AG08396 (cell line): ENCODE measurements at places on chromosomes 5 and 9.

- DNase-seq: peak; percentile 47
Measured at GRCh38 chr9:35605351-35606137, 482 bp downstream of the TESK1 start.

- DNase-seq: no peak
Measured at GRCh38 chr5:10654566-10654965, 90.7 kb downstream of the ANKRD33B start.

DNA sequence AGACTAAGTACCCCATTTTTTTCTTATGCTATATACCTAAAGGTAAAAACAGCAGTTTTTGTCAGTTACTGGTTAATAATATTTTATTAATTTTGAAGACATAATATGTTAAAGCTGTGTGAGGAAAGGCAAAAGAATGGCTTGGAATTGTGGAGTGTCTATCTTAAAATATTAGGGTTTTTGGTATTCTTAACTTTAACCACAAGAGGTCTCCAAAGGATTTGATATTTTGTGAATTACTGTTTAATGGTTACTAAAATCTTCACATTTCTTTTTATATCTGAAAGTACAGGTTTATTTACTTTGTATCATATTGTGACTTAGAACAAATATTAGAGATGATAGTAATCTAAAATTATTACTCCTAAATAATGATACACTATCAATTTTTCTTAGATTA is 32.0 kb upstream of the DHFR start:
- DNase-seq: peak; percentile 12

DNA sequence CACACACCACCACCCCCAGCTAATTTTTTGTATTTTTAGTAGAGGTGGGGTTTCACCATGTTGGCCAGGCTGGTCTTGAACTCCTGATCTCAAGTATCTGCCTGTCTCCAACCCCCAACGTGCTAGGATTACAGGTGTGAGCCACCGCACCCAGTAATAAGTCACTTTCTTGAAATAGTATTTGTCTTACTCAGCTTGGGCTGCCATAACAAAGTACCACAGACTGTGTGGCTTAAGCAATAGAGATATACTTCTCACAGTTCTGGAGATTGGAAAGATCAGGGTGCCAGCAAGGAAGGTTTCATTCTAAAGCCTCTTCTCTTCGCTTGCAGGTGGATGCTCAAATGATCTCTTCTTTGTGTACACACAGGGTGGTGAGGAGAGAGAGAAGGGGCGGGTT is 99.8 kb downstream of the ARRDC3 start:
- DNase-seq: no peak

DNA sequence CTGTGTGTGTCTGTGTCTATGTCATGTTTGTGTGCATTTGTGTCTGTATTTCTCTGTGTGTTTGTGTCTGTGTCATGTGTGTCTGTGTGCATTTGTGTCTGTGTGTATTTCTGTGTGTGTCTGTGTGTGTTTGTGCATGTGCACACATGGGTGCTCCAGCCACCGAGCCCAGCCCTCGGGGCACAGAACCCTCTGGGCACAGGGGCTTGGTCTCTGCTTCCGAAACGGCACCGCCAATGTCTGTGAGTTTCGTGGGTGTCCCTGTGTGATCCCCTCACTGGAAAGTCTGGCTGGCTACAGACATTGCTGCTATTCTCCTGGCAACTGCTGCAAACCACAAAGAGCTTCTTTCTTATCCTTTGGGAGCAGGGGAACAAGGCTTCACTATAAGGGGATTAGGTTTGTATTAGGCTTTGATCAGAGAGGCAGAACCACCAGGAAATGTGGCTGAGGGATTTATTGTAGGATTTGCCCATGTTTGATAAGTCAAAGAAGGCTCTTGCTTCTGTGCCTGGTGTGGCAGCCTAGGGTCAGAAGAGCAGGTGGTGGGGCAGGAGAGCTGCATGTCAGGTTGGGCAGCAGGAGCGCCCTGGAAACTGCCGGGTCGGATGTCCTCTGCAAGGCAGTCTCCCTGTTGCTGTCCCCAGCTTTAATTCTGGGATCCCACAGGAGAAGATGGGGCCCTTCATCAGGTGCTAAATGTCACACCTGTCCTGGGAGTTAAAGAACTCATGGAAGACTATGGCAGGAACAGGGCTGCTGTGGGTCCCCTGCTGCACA is 39.6 kb upstream of the FCN1 start:
- no peak for DNase-seq

DNA sequence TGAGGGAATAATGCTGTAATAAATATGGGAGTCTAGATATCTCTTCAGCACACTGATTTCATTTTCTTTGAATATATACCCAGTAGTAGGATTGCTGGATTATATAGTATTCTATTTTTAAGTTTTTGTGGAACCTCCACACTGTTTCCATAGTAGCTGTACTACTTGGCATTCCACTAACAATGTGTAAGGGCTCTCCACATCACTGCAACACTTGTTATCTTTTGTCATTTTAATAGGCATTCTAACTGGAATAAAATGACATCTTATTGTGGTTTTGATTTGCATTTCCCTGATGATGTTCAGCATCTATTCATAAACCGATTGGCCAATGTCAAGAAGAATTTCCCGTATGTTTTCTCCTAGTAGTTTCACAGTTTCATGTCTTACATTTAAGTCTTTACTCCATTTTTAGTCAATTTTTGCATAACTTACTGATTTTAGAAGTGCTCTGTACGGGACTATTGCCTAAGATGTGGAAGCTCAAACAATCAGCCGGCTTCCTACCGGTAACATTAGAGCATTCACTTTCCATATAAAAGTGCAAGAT is 1078.8 kb downstream of the TAF11L14 start:
- DNase-seq: no peak

DNA sequence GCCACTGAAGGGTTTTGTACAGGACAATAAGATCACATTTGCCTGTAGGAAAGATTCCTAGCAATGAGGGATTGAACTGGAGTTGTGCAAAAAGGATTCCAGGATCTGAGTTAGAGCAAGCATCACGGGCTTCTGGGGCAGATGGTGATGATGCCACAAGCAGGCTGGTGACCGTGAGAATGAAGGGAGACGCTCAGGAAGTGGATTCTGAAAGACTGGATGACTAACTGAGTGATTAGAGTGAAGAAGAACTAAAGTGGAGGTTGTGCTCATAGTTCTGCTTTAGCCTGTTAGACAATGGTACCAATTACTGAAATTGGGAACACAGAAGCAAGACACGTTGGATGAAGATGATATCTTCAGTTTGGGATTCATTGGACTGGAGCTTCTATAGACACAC is 168.2 kb downstream of the CD180 start:
- no peak for DNase-seq

DNA sequence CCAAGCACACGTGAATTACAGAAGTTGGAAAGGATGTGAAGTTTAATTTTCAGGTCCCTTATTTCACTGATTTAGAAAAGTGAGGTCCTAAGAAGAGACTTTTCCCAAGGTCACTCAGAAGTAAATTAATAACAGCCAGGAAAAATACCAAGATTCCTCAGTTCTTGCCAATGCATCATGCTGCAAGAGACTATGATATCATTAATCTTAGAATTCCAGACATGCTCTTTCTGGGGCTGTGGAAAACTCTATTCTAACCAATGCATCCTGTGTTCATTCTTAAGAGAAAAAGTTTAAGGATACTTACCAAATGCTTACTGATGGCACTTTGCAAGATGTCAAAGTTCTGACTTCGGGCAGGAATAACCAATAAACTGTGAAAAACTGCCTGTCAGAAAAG is 42.8 kb downstream of the TEX10 start:
- DNase-seq: peak; percentile 12

DNA sequence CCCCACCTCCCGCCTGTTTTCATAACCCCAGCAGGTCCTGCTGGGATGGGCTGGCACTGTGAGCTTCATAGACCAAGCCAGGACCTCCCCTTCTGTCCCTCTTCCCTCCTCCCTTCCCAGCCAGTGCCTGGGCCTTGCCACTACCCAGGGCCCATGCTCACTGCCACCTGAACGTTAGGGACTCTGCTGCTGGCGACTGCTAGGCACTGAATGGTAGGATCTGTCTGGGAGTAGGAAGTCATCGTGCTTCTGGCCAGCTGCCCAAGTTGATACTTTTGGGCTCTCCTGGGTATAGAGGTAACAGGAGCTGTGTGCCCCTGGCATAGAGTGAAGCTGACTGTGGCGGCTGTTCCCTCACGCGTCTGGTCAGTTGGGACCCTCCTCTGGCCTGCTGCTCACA is 8.4 kb downstream of the TRIM41 start:
- DNase-seq: no peak

- DNase-seq: no peak
Measured at GRCh38 chr9:9631284-9631683, 981.5 kb downstream of the PTPRD start.

GRCh38 chr9:98329904-98330303 is 74.5 kb upstream of the TBC1D2 start:
- no peak for DNase-seq

GRCh38 chr5:54886866-54887265 is 98.5 kb downstream of the ESM1 start:
- DNase-seq: no peak

DNA sequence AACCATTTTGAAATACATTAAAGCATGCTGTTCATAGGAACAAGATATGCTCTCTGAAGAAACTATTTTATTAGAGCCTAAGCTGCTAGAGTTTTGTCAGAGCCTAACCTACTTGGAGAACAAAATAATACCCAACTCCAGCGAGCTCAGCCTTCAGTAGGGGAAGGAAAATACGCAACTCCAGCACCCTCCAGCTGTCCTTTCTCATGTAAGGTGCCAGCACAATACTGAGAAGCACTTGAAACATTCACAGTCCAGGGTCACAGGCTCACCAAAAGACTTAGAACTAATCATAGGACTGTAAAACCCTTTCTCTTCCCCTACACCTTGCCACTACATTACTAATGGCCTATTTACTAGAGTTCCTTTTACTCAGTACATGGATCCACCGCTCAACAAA is 18.9 kb downstream of the DPYSL3 start:
- no peak for DNase-seq

- DNase-seq: no peak
Measured at GRCh38 chr9:92385477-92385876, 18.9 kb downstream of the OGN start.

- no peak for DNase-seq
Measured at GRCh38 chr9:94976077-94976476, 249.6 kb downstream of the AOPEP start.

DNA sequence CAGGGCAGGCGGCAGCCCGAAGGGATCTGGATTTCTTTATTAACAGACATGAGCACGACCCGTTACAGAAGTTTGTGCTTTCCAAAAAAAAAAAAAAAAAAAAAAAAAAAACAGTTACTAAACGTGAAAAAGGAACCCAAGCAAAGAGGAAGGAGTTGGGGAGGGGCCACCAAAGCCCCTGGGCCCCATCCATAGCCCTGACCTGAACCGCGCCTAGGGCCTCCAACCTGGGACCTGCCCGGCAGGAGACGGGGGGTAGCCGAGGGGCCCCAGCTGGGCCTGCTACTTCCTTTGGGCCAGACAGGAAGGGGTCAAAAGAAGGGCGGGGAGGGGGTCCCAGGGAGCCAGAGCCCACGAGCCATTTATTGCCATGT is 10.0 kb downstream of the PRR7 start:
- no peak for DNase-seq

- DNase-seq: no peak
Measured at GRCh38 chr9:127876026-127876763, 1.3 kb downstream of the AK1 start.

DNA sequence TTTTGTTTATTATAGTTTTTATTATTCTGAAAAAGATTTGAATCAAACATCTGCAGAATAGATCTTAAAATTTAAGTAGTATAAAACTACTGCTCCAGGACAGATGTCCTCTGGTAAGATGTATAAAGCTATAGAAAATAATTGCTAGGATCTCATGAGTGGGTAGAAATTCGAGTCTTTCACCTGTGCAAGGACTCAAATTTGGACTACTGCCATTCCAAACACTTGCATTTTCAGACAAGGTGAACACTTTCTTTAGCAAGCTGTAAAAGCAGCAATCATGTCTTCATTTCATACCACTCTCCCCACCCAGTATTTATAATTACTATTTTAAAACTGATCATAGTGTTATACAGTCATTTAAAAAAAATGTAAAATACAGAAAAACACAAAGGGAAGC is 20.7 kb downstream of the SKP2 start:
- no peak for DNase-seq

DNA sequence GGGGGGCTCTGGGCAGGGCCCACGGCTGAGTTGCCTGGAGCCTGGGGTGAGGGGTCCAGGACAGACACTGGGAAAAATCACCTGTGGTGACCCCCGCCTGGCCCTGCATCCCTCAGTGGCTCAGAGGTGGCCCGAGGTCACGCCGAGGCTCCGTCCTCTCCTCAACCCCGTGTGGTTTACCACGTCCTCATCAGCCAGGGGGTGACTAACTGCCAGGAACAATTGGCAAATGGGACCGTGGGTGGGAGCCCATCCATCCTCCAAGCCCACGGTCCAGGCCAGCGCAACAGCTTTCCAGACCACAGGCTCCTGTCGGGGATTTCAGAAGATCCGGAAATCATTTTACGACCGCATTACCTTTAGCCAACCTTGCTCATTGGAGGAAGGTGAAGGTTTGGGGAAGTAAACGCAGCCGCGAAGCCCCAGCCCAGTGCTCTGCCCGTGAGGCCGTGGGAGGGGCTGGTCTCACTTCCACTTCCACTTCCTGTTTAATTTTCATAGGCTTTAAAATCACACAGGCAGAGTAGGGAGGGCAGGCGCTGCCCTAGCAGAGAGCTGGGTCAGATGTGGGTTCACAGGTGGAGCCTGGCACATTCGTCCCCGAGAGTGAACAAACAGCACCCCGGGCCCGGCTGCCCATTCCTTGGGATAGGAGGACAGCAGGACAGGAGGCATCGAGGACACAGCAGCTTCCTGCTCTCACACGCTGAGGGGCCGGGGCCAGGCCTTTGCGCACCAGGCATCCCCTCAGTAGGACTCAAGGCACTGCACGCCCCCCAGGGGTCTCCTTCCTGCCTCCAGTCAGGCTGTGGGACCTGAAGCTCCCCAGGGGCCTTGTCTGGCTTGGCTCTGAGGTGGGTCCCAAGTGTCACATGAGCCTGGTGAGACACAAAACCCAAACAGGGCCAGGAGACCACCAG is 19.8 kb upstream of the SLC9A3 start:
- no peak for DNase-seq

DNA sequence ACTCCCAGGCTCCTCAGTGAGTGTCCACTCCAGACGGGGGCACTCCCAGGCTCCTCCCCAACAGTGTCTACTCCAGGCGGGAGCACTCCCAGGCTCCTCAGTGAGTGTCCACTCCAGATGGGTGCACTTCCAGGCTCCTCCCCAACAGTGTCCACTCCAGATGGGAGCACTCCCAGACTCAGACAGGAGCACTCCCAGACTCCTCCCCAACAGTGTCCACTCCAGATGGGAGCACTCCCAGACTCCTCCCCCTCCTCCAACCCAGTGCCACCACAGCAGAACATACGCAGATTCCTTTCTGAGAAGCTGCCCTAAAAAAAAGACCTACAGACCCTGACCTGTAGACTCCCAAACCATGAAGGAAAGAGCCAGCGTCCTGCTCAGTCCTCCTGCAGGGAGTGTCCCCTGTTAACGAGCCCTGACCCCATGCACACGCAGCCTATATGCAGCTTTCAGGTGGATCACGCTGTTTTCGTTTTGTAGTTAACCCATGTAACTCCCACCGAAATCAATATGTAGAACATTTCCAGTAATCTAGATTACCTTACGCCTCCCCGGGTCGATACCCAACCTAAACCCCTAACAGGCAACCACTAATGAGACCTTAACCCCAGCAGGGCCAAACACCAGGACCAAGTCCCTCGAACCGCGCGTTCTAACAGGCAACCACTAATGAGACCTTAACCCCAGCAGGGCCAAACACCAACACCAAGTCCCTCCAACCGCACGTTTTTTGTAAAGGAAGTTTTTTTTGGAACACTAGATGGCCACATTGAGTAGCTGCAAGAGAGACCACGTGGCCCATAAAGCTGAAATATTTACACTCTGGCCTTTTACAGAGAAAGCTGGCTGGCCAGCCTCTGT is 15.7 kb downstream of the PNPLA7 start:
- peak; percentile 75 for DNase-seq
